ENCODE measurements at places on chromosomes 7 and 10.

DNA sequence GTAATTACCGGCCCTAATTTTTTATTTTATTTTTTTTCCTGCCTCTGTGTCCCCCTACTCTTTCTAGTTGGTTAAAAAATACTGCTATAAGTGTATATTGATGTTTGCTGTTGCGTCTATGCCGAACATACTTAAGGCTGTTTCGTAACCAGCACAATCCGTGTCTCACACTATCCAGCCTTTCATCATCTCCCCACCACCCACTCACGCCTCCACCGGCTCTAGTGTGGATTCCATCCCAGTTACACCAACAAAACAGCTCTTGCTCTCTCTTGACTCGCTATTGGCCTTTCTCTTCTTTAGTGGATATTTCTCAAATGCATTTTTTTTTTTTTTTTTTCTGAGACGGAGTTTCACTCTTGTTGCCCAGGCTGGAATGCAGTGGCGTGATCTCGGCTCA lies 70.1 kb upstream of the CAMK1D start:
- no peak for DNase-seq

- DNase-seq = no peak
These were observed 205.4 kb upstream of the C7orf33 start for GRCh38 chr7:148385009-148385682.

GRCh38 chr10:69316313-69317059 lies 38.2 kb downstream of the HK1 start:
- no peak for DNase-seq

- no peak for DNase-seq
These were observed 43.9 kb downstream of the TNS3 start for GRCh38 chr7:47537716-47538675.

DNA sequence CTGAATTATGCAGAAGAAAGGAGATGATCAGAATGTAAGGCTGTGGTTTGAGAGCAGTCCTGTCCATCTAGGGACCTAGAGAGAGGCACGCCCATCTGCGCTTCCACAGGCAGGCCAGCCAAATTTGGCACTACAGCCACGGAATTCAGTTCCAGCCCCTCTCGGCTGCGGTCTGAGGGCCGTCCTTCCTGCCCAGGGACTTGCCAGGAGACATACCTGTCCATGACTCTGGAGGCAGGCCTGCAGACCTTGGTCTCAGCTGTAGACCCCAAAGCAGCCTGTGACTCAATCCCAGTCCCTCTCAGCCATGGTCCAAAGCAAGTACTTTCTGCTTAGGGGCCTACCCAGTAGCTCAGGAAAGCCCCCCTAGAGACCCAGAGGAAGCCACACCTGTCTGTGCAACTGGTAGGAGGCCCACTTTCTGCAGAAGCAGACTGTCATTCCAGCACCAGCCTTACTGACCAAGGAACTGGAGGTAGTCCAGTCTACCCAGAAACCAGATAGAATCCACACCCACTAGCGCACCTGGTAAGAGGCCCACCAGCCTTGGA lies 720.9 kb downstream of the PARD3 start:
- no peak for DNase-seq

DNA sequence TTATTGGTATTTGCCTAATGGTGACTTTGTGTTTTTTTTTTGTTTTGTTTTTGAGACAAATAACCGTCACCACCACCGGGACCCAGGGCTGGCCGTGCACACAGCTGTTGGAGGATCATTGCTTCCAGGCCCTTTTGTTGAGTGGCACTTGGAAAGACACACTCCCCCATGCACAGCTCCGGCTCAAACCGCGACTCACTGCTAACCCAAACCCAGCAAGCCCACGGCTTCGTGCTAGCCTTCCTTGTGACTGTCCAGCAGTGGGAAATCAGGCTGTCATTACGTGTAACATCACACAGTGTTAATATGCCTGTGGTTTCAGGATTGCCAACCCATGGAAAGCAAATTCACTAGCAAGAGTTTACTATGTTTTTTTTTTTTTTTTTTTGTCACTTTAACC lies 17.4 kb downstream of the BNIP3 start:
- DNase-seq = no peak

DNA sequence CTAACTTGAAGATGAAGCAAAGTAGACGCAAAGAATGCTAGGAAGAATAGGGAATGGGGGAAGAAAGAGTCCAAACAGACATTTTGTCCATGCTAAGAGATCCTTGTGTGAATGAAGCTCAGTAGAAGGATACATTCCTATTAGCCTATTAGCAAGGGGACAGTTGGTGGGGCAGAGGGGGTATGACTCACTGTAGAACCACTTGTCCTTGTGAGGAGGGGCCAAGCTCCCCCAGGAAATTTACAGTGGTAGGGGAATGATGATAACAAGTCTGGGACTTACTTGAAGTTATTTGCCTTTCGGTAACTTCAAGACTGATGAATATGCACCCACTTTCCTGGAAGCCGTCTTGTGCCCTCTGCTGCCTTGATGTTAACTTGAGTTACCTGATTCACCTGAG lies 17.2 kb upstream of the SYPL1 start:
- DNase-seq = no peak

DNA sequence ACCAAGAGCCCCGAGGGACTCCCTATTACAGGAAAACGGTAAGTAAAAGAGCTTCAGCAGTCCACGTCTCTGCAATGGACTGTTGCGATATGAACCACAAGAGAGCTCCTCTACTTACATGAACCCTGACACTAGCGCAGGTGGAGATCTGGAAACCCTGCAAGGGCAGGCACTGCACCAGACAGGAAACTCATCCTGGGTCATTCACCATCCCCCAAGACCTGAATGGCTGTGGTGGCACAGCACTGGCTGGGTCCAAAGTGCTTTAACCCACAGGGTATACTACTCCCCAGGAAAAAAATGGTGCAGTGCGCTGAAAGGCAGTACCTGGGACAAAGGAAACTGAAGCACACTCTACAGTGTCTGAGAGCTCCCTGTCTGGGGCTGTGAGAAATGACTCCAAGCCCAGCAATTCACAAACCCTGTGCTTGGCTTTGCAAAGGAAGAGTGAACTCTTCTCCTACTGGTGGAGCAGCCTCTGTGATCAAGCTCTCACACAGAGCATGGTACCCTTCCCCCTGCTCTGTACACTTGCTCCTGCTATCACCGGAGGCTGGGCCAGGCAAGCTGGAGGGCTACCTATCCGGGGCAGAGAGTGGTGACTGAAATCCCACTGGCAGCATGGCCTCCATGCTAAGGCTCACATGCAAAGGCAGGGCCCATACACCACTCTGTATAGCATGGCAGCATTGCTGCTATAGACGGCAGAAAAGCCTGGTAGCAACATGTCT lies 44.9 kb downstream of the HIBADH start:
- DNase-seq = no peak

DNA sequence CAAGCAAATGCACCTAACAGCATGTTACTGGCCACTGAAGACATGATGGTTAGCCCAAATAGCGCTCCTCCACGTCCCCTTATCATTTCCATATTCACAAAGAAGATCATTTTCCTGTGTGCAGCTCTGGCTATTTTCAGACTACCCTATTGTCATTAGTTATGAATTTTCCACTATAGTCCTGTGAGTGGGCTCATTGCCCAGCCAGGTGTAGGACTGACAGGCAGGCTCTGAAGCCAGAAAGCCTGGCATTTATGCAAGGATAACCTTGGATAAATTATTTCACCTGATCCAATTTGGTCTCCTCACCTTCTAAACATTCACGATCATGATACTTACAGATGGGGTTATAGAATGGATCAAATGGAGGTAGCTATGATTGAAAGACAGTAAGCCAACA lies 104.6 kb downstream of the C10orf90 start:
- DNase-seq = no peak

DNA sequence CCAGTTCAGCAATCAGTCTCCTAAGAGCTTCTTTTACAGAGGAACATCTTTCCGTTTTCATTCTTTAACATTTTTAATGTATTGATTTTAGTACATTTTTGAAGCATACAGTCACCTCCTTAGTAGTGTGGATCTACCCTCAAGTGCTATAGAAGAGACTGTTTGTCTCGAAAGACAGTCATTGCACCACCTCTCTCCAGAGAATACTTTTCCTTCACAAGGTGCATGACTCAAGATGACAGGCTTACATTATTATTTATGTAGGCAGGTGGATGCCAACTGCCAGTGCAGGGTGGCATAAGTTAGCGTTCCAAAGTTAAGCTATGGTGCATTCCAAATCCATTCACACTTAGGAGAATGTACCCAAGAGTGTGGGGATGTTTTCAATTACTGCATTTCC lies 71.8 kb downstream of the ZEB1 start:
- no peak for DNase-seq

DNA sequence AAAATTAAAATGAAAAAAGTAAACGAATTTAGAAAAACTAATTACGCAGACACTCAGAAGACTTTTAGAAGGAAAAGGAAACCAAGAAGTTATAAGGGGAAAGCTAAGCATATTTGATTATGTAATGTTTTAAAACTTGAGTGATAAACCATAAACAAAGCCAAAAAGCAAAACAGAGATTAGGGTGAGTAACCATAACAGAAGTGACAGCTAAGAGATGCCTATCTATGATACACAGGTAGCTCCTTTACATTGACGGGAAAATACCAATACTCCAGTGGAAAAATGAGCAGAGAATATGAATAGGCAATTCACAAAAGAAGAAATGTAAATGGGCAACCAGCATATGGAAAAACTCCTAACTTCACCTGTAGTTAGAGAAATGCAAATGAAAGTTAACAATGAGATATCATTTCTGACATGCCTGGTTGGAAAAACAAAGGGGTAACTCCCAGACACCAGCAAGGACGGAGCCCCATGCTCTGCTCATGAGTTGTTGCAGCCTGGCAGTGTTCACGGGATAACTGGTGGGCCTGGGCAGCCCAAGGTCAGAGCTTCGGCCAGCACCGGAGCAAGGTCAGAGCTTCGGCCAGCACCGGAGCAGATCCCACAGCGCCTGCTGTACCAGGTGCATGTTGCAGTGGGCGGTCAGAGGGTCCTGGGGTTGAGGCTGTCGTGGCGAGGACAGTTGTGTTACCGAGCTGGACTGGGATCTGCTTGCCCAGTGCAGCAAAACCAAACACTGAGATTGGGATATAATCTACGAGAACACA lies 58.9 kb downstream of the ALOX5 start:
- no peak for DNase-seq

- DNase-seq = no peak
These were observed 686.5 kb downstream of the LRMDA start for GRCh38 chr10:76117949-76118348.

DNA sequence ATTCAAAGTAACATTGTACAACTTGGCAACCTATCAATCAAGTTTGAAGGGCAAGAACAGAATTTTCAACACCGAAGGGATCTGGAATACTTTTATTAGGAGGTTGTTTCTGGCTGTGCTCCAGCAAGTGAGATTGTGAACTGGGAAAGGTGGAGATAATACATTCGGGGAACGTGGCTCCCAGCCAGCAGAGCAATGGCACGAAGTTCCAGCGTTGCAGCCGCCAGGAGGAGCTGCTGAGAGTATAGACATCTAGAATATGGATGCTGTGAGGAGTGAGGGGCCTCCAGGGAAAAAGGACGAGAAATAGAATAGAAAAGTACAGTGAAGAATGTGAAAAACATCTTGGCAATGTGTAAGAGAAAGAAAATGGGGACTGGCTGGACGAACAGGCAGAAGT lies 69.5 kb downstream of the TCERG1L start:
- no peak for DNase-seq

DNA sequence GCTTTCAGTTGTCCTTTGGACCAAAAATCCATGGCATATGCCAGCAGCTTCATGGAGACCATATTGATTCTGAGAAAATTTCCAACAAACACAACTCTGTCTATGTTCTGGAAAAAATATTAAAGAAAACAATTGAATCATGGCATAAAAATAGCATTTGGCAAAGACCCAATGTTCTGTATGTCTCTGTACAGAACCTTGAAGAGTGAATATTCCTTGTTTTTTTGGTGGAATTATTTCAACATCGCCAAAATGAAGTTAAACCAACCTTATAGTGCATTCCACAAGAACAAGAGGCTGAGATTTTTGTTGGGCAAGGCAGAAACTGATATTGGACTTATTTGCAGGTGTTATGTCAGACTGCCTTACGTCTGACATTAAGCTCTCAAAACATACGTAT lies 53.3 kb upstream of the SLC16A12 start:
- DNase-seq = no peak

DNA sequence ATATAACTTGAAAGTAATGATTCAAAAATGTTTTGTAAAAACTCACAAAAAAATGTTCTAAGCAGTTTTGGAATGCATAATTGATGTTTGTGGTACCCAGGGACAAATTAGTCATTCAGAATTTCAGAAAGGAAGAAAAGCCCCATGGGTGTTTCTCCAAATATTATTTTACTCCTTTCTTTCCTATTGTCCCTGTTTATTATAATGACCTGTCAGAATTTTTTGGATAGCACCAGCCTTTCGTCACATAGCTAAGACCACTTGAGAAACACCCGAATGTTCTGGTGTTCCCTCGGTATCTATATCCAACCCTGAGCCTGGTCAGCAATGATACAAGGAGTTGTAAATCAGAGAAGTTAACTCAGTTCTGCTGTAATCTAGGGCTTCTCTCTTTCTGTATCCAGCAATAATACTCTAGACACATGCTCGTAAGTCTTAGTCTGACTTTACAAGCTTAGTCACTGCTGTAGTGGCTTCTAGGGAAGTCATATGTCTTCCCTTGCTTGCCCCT lies 64.8 kb upstream of the MEOX2 start:
- DNase-seq = no peak

DNA sequence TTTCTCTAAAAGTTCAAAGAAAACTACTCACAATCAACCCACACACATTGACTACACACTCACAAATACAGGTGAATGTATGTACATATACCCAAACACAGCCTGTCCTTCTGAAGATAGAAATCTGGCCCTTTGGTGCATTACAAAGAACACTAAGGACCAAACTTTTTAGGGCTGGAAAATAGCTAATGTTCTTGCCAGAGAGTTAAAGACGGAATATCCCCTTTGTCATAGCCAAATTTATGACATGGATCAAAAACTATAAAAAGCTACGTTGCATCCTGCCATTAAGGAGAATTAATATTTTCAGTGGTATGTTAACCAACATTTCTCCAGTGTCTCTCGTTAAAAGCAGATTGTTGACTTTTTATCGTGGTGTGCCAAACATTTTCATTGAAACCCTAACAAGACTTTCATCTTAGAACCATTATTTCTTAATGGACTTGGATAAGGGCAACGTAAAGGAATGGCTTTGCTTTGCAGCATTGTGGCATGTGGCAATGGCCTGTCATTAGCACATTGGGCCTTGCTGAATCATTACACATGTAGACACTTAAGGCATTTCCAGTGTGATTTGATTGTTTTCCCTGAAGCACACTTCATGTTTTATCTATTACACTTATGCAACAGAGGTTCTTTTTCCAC lies 150.9 kb upstream of the MEOX2 start:
- no peak for DNase-seq
